Activated T-cell treated with anti-CD3 and anti-CD28 coated beads for 48 hours (primary cell): ENCODE measurements at places on chromosomes 6 and 20.

DNA sequence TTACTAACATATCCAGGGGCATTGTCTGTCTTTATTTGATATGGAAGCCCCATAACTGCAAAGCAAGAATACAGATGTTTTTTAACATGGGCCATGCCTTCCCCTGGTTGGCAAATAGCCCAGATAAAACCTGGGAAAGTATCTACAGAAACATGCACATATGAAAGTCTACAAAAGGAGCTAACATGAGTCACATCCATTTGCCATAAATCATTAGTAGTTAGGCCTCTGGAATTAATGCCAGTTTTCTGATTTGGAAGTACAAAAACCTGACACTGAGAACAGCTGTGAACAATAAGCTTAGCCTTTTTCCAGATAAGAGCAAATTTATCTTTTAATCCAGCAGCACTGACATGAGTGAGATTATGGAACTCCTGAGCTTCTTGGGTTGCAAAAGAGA, 418.0 kb upstream of the IMPG1 start:
- DNase-seq: no peak

- no peak for DNase-seq
Observed at GRCh38 chr20:35238735-35239134, 12.2 kb downstream of the MMP24 start.

GRCh38 chr20:47751449-47751848, 33.8 kb downstream of the SULF2 start:
- DNase-seq: no peak

- DNase-seq: no peak
Observed at GRCh38 chr6:23377830-23378229, 748.2 kb upstream of the NRSN1 start.

GRCh38 chr6:14059791-14060436, 57.7 kb upstream of the CD83 start:
- DNase-seq: no peak

- no peak for DNase-seq
Observed at GRCh38 chr20:33063271-33063670, 9.6 kb downstream of the BPIFB3 start.

DNA sequence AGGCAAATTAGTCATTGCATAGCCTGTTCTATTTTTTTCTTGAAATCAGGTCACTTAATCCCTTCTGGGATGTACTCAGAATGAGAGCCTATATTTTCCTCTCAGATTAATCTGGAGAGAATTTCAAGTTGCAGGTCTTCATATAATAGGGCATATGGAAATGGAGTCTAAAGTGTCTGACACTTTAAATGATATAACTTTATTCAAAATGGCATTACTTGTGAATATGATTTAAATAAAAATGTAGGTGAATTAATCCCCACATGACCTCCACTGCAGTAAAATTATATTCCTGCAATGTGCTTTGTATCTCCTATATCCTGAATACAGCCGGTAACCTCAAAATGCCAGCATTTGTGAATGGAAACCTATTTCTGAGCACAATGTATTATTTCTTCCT, 172.5 kb upstream of the BTBD3 start:
- no peak for DNase-seq

DNA sequence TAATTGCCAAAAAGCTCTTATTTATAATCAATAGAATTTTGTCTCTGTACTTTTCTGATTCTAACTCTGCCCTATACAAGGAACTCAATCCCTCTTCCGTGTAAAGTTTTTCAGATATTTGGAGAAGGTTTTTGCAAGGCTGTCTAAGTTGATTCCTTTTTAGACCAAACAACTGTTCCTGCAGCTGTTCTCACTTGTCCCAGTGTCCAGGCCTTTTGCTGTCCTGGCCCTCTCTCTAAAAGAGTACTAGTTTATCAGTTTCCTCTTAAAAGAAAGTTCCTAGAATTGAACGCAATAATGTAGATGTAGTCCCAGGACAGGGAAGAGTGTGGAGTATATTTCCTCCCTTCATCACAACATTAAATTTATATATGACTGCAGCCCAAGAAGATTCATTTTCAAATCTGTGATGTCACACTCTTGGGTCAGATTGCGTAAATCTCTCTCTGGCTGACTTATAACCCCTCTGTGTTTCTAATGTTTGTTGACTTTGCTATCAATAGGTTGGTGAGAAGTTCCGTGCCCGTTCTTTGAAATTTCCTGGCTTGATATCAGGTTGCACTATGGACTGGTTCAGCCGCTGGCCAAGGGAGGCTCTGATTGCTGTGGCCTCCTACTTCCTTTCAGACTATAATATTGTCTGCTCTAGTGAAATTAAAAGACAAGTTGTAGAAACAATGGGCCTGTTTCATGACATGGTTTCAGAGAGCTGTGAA, 139.4 kb upstream of the GLP1R start:
- no peak for DNase-seq

DNA sequence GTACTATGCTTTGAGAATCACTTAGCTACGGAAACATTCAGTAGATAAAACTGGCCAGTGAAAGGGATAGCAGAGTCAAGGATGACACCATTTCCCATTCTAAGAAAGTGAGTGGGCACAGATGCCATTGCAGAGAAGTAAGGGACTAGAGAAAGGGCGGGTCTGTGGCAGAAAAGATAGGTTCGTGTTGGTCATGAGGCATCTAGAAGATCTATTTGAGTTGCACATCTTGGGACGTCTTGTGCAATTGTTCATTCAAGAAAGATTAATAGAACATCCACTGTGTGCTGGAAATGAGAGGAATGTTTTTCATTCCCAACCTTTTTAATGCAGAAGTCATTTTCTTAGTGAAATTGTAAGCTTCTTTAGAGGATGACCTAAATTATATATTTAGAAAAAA, 161.7 kb downstream of the PLCB1 start:
- DNase-seq: no peak

DNA sequence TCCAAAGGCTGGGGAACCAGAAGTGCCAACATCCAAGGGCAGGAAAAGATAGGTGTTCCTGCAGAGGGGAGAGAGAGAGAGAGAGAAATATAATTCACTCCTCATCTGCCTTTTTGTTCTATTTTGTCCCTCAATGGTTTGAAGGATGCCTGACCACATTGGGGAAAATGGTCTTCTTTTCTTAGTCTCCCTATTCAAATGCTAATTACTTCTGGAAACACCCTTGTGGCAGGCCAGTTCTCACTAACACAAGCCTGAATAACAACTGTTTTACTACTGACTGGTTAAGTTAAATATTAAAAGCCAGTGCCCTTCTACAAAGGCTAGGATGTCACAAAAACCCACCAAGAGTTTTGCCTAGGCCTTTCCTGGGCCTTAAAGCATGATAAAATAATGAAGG, 425.4 kb upstream of the HTR1E start:
- no peak for DNase-seq

- no peak for DNase-seq
Observed at GRCh38 chr6:25535632-25536225, 116.3 kb upstream of the SCGN start.

DNA sequence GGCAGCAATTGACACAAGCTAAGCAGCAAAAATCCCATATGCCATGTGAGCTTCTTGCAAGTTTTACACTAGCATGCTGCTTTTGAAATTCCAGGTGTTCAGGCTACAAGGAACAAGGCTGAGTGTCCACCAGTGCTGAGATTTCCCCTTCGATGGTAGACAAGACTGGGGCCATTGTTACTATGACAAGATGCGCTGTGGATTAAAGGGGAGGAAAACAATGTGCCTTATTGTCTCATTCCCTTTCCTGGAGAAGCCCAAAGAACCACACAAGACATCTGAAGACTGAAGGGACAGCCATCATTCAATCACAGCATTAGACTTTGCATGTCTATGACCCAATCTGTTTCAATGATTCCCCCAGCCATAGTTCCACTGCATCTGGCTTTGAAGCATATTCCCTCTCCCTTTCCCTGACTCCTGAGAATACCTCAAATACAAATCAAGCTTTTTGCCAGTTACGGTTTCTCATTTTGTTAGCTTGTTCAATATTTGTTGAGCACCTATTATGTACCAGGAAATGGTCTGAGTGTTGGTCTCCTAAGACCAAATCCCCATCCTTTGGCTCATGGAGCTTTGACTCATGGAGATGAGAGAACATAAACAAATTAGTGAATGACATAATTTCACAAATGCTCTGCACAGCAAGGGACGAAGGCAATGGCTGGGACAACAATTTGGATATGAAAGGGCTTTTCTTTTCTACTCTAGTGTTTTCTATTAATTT, 23.4 kb upstream of the SCGN start:
- no peak for DNase-seq

GRCh38 chr20:24772667-24773066, 176.4 kb upstream of the CST7 start:
- DNase-seq: no peak

DNA sequence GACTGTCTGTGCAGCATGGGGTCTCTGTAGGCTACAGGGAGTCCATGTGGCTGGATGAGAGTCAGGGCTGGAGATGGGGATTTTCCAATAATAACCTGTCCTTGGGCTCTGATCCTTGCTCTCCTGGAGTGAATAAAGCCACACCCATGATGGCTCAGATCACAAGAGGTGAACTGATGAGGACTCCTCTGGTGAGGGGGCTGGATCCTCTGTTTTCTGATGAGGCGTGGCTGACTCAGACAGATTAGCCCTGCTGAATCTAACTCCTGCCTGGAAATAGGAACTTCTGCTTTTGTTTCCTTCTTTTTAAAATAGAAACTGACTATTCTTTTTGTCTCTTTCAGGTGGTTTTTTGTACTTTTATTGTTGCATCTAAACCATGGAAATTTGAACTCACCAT, 27.0 kb downstream of the CST9L start:
- DNase-seq: no peak

DNA sequence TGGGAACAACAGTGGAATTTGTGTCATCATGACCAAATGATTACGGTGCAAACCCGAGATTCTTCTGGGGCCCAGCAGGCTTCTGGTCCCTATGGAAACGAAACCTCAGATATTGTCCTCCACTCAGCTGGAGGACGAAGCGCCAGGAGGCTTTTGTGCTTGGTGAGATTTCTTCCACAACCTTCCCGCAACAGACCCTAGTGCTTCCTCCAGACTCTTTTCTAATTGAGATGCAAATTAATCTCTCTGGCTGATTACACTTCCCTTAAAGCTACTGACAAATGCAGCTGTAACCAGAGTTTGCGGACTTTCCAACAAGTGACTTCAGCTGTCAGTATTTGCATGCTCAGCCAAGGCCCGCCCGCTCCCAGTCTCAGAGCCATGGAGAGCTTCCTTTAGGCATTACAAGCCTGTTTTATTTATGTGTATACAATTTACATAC, 96.0 kb downstream of the INSM1 start:
- DNase-seq: no peak

DNA sequence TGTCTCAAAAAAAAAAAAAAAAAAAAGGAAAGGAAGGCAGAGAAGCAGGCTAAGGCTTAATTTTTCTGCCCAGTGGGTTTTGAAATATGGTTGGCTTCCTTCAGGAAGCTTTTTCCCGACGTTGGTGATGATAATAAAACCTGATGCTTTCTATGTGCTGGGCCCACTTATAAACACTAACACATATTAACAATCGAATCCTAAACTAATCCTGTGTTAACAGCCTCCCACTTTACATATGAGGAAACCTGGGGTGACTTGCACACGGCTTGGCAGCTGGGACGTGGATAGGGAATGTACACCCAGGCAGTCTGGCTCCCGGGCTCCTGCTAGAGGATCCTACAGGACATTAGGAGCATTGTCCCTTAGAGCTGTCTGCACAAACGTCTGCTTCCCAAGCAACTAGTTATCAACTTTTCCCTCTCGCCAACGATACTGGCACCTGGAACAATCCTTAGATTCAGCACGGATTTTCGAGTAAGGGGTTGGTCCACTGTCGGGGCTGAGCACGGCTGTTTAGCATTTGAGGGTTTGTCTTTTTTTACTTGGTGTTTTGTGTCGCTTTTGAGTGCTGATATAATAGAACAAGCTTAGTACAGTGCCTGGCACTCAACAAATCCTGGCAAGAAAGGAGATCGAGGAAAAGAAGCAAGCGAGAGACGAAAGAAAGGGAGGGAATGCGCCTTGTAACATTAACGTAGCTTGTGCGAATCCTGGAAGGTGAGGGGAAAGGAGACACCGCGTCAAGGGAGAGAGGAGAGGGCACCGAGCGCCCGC, 622 bp upstream of the KIZ start:
- DNase-seq: no peak

GRCh38 chr6:17165383-17165782, 63.5 kb downstream of the STMND1 start:
- no peak for DNase-seq

DNA sequence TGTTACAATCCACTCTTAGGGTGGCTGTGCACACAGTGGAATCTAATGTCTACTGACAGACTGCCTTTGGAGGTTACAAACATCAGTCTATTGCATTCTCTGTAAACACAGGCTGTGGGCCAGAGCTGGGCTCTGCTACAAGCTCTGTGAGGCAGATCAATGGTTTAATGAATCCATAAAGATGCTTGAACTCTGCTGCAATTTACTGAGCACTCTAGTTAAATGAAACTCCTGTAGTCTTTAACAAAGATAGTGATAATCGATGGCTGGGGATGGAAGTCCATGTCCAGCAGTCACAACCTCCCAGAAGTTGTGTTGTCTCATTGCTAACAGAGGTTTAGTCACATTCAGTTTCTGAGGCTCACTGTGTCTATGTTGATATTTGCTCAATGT, 50.5 kb downstream of the SOBP start:
- no peak for DNase-seq

DNA sequence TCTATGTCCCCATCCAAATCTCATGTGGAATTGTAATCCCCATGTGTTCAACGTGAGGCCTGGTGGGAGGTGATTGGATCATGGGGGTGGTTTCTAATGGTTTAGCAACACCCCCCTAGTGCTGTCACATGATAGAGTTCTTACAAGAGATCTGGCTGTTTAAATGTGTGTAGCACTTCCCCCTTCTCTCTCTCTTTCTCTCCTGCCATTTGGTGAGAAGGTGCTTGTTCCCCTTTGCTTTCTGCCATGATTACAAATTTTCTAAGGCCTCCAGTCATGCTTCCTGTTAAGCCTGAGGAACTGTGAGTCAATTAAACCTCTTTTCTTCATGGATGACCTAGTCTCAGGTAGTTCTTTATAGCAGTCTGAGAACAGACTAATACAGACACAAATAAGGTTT, 165.4 kb downstream of the OGFRL1 start:
- no peak for DNase-seq

- no peak for DNase-seq
Observed at GRCh38 chr6:97064578-97064977, 140.1 kb downstream of the KLHL32 start.

DNA sequence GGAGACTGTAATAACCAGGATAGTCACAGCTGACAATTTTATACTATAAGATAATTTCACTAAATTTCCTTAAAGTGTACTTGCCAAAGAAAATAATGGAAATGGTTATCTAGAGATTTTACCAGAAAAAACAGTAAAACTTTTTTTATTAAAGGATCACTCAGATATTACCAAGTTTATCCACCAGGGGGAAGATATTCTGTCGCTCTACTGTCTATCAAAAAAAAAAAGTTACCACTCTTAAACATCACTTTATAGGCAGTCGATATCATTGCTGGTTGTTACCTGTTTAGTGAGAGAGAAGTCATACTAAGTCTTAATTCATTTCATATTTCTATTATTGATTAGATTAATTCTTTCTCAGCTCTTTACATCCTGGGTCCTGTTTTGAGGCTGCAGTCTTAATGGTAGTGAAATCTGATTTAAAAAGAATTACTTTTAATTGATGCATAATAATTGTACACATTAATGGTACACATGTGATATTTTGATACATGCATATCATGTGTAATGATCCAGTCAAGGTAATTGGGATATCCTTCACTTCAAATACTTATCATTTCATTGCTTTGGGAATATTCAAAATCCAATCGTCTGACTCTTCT, 18.9 kb downstream of the L3MBTL3 start:
- no peak for DNase-seq

- no peak for DNase-seq
Observed at GRCh38 chr6:24865161-24865560, 66.4 kb upstream of the ARMH2 start.
